Naive thymus-derived CD4-positive, alpha-beta T cell (primary cell): ENCODE measurements at places on chromosomes 13 and 19. TPM values are rescaled to one million over a fixed set of nuclear protein-coding genes. Genes with fewer than 3 reads are reported as not detected.

GRCh38 chr13:35157143-35157755 is 215.2 kb downstream of the NBEA start:
- no peaks in the 10 kb centered on the region for H3K36me3 ChIP-seq

DNA sequence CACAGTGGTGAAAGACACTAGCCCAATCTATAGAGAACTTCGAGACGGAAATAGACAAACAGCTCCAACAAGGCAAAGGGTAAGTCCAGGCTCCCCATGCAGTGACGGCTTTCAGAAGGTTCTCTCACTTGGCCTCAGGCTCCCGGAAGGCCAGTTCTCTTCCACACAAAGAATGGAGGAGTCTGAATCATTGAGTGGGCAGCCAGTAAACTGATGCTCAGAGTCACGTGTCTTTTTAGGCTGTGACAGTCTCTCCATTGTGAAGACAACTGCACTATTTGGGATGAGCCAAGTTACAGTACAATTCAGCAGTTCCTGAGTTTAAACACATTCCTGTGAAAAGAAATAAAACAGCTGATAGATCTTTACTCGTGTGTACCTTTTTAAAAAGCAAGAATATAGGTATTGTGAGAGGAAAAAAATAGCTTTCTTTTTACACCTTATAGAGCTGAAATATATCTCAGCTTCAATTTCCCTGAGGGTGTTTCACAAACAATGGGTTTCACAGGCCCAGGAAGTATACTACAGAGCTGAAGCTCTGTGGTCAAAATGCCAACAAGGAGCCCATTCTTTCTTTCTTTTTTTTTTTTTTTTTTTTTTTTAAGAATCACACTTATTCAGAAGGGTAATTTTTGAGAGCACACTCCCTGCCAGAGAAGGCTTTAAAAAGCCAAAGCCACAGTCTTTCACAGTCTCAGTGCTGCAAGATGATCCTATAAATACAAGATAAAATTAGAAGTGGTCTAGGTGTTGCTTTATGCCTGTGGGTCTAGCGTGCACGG is 135.1 kb downstream of the FREM2 start:
- no peaks in the 10 kb centered on the region for H3K27me3 ChIP-seq
- no peak overlapping the region for H3K4me3 ChIP-seq
- H3K36me3 ChIP-seq = no peaks in the 10 kb centered on the region
- no peak for DNase-seq
- no peak overlapping the region for H3K27ac ChIP-seq

Gene FXYD7
- total RNA-seq = 2.8 TPM

Gene ZGLP1
- total RNA-seq = 0.89 and 1.2 TPM in 2 replicates

DNA sequence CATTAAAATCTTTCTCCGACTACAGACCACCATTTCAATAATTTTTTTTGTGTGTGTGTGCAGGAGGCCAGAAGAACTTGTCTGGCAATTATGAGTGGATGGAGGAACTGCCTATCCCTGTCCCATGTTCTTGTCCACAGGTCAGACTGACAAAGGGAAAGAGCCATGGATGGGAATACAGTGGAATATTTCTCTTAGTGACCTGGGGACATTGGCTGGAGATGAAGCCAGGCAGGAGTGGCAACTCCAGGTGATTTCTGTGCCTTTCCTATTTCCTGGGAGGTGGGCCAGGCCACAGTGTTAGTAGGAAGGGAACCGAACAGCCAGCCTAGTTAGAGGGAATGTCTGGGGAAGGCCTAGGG is 3.7 kb downstream of the PSG9 start:
- DNase-seq = no peak
- H3K27me3 ChIP-seq = no peaks in the 10 kb centered on the region
- no peak overlapping the region for H3K27ac ChIP-seq
- no peak overlapping the region for H3K4me3 ChIP-seq
